ENCODE measurements at places on chromosomes 4 and X. TPM values are rescaled to one million over a fixed set of nuclear protein-coding genes. Genes with fewer than 3 reads are reported as not detected.
A peak's percentile ranks its signal among the peaks of the same experiment; 100 is the strongest.

Gene CXCL13
- not detected for total RNA-seq

Gene WDR1
- 382 TPM for total RNA-seq

Gene KLB
- total RNA-seq = not detected

Gene NXF2
- not detected for total RNA-seq

Gene RS1
- total RNA-seq = not detected

Gene C4orf51
- not detected for total RNA-seq

Gene PTPN13
- 10.5 TPM for total RNA-seq

Gene DUX4
- total RNA-seq = not detected

Gene PLK4
- total RNA-seq = 9.1 TPM

Gene HSFX4
- total RNA-seq = not detected

Gene PPP4R3C
- total RNA-seq = not detected

Gene PRR32
- not detected for total RNA-seq

Gene SLITRK2
- total RNA-seq = not detected

Gene NDNF
- not detected for total RNA-seq

Gene HTRA3
- 74.5 TPM for total RNA-seq

Gene SYTL4
- total RNA-seq = 10.5 TPM

DNA sequence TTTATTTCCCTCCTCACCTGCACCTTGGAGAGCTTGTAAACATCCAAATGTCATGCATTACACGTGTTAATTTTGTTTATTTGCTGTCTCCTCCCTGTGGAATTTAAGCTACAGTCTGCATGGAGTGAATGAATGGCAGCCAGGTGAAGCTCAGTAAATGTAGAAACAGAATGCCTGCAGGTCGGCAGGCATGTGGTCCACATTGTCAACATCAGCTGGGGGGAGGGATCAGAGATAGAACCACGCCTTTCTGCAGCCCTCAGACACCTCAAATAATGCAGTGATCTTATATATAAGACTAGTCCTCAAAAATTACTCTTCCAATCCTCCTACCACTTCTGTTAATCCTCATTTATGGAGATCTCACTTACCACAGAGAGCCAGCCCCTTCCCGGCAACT lies 131.2 kb upstream of the KIT start:
- DNase-seq = no peak

DNA sequence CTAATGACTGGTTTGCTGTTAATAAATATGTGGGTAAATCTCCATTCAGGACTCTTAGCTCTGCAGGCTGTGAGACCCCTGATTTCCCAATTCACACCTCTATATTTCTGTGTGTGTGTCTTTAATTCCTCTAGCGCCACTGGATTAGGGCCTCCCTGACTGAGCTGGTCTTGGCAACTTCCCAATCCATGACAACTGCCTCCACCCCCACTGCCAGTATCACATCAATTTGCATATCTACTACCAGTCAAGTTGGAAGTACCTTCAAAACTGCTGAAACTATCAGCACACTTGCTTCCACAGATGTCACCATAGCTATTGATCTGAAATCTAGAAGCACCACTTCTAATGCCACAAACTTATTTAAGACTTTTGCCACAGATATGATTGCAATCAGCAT lies 27.6 kb downstream of the OPRPN start:
- DNase-seq = no peak

DNA sequence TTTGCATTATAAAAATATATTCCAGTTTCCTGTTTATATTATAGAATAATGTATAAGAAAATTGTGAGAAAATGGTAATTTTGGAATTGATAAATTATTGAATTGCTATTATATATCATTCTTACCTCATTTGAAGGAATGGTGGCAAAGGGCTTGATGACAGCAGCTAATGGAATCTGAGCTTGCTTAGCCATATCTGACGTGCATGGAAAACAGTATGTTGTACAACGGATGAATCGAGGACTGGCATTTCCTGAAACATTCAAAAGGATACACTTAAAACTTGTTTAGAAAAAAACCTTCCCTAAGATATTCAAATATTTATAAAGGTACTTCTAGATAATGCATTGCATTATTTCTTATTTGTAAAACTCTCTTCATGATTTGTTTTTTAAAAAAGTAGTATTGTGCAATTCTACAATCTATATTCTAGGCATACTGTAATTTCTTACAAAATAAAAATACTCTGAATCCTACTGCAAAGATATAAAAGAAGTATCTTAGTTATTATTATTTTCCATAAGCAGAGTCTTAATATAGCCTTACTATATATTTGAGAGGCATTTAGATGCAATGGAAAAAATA lies 38.3 kb downstream of the SEC24D start:
- no peak for DNase-seq

DNA sequence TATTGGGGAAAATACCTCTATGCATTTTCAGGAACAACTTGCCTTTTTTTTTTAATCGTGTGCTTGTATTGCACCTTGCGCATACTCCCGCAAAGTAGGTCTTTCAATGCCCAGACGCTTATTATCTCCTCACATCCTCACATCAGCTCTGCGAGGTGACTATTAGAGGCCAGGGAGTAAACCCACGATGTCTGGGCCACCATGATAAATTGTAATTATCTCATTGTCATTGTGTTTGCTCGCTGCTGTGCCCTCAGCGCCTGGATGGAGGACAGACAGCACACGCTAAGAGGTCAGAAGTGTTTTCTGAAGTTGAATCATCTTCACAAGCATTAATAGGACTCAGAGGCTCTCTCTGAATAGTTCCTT lies 1.0 kb upstream of the RELL1 start:
- DNase-seq = no peak

GRCh38 chrX:11770320-11770719 lies 12.3 kb downstream of the MSL3 start:
- DNase-seq = no peak

DNA sequence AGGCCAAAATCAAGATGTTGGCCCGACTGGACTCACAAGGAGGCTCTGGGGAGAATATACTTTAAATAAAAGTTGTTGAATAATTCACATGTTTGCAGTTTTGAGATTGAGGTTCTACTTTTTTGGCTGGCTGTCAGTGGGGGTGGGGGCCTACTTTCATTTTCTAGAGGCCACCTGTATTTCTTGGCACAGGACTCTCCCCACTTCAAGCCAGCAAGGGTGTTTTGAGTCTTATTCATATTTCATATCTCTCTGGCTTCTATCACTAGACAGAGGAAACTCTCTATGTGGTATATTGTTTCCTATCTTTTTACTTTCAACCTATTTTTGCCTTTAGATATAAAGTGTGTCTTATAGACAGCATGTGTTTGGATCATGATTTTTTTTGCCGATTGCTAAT lies 266.4 kb downstream of the PRR32 start:
- DNase-seq = no peak

- DNase-seq = no peak
Measured at GRCh38 chrX:34379891-34380290, 247.8 kb upstream of the FAM47A start.

GRCh38 chr4:167222099-167222498 lies 12.2 kb downstream of the SPOCK3 start:
- DNase-seq = no peak

DNA sequence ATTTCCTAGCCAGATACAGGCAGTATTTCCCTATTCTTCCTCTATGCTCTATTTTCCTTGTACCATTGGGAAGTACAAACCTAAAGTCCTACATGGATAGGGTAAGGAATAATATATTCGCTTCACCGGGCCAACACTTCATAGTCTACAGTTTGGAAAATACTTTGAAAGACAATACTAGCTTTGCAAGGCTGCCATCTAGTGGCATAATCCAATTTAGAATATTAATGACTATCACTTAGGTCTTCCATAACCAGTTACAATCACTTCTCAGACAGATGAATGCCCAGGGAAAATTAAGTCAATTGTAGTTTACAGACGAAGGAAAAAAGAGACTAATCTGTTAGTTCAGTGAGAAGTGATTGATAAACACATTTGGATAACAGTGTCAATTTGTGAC lies 141.0 kb upstream of the FAM47C start:
- peak; percentile 16 for DNase-seq

DNA sequence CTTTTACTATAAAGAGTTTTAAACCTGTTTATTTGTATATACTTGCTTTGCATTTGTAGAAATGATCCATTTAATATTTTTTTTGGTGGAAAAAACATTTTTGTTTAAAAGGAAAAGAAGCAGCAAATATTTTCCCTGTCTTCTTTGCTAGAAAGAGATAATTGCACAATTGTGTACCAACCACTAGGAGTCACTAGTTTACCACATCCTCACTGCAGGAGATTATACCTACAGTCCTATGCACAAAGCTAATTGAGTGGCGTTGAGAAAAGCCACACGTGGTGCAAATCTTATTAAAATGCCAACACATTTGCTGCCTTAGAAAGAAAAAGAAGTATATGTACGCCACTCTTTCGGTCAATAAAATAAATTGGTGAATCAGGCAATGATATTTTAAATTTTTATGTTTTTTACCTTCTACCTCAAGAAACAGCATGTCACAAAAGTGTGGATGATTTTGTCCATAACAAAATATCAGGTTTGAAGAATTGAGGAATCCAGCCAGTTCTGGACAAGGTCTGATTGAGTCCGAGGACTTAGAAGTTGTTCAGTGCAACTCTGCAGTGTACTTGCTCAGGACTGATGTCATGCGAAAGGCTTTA lies 102.9 kb downstream of the GRXCR1 start:
- DNase-seq = no peak

GRCh38 chr4:142091691-142092182 lies 455.4 kb downstream of the IL15 start:
- DNase-seq = peak; percentile 60

GRCh38 chr4:86919561-86920223 lies 15.1 kb upstream of the AFF1 start:
- no peak for DNase-seq

DNA sequence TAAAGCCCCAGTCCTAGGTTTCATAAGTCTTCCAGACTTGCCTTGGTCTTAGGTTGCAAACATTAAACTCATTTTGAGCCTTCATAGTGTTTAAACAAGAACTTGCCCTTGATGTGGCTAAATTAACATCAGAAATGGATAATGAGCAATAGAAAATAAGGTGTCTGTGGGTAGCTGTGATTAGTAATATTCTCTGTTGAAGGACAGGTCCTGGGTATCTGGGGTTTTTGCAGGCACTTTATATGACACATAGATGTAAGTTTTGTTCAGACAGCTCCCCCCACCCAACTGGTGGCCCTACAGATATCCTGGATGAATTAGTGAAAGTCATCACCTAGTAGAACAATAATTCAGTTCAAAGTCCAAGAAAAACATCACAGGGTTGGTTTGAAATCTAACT lies 272.5 kb downstream of the PTTG2 start:
- no peak for DNase-seq

- no peak for DNase-seq
Measured at GRCh38 chr4:111636961-111637585, 508.2 kb upstream of the FAM241A start.

GRCh38 chr4:184513802-184514120 lies 39.4 kb upstream of the IRF2 start:
- DNase-seq = no peak

- no peak for DNase-seq
Measured at GRCh38 chr4:47374477-47374876, 89.0 kb downstream of the COMMD8 start.

GRCh38 chr4:183837222-183837621 lies 67.9 kb upstream of the STOX2 start:
- DNase-seq = no peak

- DNase-seq = no peak
Measured at GRCh38 chr4:57249083-57249482, 138.9 kb upstream of the IGFBP7 start.

GRCh38 chr4:126081336-126081735 lies 766.6 kb downstream of the FAT4 start:
- no peak for DNase-seq

GRCh38 chr4:3399277-3400194 lies 42.2 kb upstream of the HGFAC start:
- DNase-seq = no peak

GRCh38 chr4:37452952-37453280 lies 208.4 kb downstream of the NWD2 start:
- peak; percentile 55 for DNase-seq

GRCh38 chrX:69506617-69507499 lies 2.7 kb downstream of the NALF2 start:
- no peak for DNase-seq

DNA sequence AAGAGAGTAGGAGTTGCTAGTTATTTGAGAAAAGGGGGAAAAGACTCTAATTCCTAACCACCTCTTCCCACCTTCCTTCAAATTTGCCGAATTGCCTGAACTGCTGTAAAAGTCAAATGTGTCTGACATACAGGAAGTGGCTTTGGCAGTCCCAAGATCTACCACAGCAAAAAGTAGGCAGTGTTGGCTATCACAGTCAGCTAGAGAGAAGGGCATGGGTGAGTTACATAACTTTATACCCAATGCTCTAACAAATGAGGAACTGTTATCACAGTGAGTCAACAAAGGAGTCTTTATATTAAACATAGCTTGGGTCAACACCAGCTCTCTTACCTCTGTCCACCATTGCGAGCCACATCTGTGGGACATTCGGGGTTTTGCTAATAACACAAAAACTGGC lies 2.4 kb upstream of the MBNL3 start:
- DNase-seq = no peak

DNA sequence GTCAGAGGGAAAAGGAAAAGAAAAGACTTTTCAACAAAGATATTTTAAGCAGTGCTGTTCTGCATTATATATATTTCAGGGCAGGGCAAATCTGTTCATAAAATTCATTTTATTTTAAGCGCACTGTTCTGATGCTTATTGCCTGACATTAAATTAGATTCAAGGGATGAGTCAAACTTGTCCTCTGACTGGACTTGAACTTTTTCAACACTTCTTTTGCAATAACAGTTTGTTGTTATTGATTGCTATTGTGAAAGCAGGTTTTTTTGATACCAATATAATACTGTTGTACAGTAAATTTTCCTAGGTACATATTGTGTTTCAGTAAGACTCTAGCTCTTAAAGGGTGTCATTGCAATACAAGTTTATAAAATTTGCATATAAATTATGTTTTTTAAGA lies 481.3 kb downstream of the NAF1 start:
- DNase-seq = no peak

- DNase-seq = no peak
Measured at GRCh38 chr4:139593091-139593564, 37.1 kb upstream of the SETD7 start.

GRCh38 chrX:9861711-9862110 lies 75.5 kb downstream of the SHROOM2 start:
- DNase-seq = no peak

- no peak for DNase-seq
Measured at GRCh38 chr4:25949173-25949748, 35.2 kb downstream of the SMIM20 start.

DNA sequence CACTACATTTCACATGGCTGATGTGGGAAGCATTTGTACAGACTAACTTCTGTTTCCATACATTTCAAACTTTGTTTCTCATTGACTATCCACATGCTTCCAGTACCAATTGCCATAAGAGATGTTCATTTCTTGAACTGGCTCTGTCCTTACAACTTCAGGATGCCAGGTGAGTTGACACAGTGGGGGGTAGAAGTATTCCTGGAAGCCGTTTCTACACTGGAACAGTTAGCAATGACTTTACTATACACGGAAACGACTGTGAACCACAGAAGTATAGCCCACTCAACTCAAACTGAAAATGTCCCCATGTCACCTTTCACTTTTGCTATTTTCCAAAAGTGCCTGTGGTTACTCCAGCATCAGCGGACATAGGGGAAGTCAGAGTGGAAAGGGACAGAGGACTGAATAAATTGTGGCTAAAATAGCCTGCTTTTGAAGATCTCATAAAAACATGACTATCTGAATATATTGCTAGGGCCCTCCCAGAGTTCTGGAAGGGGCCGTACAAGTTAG lies 38.0 kb upstream of the DSPP start:
- no peak for DNase-seq

- DNase-seq = peak; percentile 100
Measured at GRCh38 chr4:184355111-184355604, 119.2 kb downstream of the IRF2 start.
